ENCODE measurements at places on chromosomes 7 and 10.

DNA sequence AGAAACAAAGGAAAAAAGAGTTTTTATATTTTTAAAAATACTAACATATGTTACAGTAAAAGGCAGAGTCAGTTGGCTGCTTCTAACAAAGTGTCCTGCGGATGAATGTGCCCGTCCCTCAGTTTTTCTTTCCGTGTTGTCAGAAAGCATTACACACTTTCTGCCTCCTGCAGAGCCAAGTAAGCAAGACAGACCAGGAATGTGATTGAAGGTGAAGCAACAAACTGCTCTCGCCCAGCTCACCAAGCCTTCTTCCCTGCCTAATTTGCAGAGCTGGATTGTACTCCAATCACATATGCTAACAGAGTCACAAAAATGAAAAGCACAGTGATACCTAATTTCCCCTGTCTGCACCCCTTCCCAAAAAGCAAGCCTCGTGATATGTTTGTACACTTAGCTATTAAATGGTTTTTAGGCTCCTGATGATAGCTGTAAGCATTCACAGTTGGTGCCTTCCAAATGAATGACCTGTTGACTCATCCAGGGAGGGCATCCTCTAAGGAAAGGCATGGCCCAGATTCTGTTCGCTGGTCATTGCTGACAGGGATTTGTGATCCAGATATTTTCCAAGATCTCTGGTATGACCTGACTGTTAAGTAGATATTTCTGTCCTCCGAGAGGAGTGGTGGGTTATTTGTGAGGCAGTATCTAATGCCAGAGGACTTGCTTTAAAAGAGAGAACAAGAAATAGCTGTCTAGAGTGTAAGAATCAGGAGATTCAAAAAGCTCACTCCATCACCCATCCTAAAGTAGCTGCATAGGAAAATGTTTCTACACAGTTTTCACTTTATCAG lies 187.3 kb upstream of the PLXDC2 start:
- DNase-seq: no peak

- peak; percentile 40 for DNase-seq
Measured at GRCh38 chr7:5997210-5997808, 11.5 kb downstream of the PMS2 start.

- peak; percentile 82 for DNase-seq
Measured at GRCh38 chr10:132722394-132723329, 63.3 kb downstream of the NKX6-2 start.

- DNase-seq: no peak
Measured at GRCh38 chr10:74034301-74034700, 36.4 kb downstream of the VCL start.

DNA sequence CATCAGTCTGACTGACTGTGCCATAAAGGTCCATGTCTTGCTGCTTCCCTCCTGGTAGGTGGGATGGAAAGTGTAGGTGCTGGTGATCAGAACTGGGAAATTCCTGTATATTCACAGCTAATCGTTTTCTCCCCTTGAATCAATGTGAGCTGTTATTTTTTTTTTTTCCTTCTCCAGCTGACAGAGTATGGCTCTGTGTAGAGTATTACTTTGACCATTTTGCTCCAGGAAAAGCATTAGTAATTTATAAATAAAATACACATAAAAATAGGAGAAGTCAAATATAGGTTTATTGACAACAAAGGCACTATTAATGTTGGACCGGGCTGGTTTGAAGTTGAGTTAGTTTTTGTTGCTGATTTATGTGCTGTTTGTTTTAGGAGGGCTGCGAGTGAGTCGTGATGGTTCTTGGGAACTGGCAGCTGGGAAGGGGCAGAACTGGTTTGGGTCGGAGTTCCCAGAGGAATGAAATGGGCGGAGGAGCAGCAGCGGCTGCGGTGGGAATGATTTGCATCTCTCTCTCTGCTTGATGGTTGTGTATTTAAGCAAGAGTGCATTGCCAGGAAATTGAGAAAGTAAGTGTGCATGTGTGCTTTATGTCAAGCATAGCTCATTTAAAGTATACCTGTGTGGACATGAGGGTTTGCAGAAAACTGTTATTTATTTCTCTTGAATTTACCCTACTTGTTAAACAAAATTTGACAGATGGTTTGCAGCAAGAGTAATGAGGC lies 80.9 kb downstream of the LRMDA start:
- peak; percentile 53 for DNase-seq

DNA sequence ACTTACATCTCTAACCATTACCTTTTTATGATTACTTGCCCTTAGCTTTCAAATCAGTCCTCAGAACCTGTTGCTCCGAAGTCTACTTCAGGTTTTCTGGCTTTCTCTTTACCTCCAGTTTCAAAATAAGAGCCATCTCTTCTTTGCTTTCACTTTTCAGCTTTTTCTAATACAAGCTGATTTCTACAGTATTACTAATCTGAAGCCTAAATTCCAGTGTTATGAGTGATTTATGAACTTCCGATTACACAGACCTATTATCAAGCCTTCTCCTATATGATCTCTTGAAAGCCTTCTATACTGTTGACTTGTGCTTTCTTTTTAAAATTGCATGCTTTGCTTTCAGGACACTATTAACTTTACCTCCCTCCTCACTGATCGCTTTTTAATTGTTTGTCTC lies 1307.8 kb upstream of the CELF2 start:
- DNase-seq: no peak
